NCI-H774 (cell line): ENCODE measurements at places on chromosomes 5 and 9.

- no peak for DNase-seq
Measured at GRCh38 chr5:73820326-73820725, 194.3 kb downstream of the ARHGEF28 start.

- no peak for DNase-seq
Measured at GRCh38 chr9:70557661-70558369, 143.4 kb upstream of the KLF9 start.

DNA sequence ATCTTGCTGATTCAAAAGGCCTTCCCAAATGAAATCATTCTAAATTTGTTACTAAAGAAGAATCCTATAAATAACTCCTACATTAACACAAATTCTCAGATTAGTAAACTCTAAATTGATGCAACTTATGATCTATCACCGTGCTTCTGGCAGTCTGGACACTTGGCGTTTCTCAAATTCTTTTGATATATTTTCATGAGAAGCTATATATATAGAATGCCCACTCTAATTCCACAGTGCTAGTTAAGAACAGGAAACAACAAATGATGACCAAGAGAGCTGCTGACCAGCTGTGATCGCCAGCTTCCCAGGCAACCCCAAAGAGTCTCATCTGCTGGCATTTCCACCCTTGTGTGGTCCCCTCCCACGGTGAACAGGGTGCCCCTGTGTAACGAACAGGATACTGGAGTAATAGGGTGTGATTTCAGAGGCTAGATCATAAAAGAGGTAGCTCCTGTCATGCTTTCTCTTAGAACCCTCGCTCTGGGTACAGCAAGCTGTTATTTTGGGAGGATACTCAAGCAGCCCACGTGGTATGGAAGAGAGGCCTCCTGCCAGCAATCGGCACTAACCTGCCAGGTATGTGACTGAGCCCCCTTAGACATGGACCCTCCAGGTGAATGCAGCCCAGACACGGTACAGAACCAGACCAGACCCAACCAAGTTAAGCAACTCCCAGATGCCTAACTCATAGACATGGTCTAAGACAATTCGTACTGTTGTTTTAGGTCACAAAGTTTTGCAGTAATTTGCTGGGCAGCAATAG is 64.7 kb downstream of the CDC14B start:
- DNase-seq = no peak

GRCh38 chr9:134682026-134682425 is 40.4 kb downstream of the COL5A1 start:
- DNase-seq = no peak

- no peak for DNase-seq
Measured at GRCh38 chr9:32647671-32648070, 12.2 kb upstream of the TAF1L start.

GRCh38 chr5:131932235-131932634 is 13.2 kb downstream of the MEIKIN start:
- DNase-seq = no peak

GRCh38 chr5:10892147-10892910 is 131.3 kb upstream of the DAP start:
- no peak for DNase-seq

- no peak for DNase-seq
Measured at GRCh38 chr5:32975656-32976375, 264.7 kb downstream of the NPR3 start.

DNA sequence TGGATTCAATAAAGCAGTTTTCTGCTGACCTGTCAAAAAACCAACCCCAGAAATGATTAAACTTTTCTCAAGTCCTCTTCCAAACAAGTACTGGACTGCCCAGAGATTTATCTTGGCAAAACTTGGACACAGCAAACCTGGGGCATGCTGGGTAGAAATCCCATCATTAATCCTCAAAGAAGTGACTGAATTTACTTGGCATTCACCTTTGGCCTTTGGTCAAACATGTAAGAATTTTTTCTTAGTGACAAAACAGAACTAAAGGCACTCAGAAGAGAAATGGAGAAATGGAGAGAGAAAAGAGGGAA is 248.6 kb upstream of the NREP start:
- DNase-seq = no peak

GRCh38 chr9:92295240-92295790 is 1.8 kb upstream of the IARS1 start:
- DNase-seq = no peak

- DNase-seq = no peak
Measured at GRCh38 chr9:131620764-131621520, 75.6 kb downstream of the PRRT1B start.

GRCh38 chr9:129125478-129125877 is 14.3 kb downstream of the PTPA start:
- DNase-seq = no peak

DNA sequence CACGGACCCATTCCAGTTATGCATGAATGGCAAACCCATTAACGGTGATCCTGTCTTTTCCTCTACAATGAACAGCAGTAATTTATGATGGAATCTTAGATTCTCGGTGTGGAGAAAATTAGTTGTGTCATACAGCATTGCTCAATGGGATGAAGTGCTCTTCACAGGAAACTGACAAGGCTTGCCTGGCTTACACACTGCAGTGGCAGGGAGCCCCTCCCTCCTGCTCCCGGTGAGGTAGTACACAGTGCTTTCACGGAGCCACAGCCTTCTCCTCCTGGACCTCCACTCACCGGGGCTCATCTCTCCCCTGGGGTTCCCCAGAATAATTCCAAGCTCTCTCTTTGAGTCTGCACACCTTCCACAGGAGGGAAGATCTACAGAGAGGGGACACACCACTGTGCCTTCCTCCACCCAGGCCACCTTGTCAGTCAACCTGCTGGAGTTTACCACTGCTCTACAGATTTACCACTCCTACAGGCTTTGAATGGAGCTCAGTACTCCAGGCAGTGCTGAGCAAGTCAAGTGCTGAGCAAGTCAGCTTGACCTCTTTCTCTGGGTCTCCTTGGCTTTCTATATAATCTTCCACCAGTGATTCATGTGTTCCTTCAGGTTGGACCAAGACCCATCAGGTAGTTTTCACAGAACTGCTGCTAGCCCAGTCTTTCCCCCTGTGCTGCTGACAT is 59.1 kb upstream of the TBC1D2 start:
- no peak for DNase-seq

- DNase-seq = no peak
Measured at GRCh38 chr5:145978708-145979107, 42.3 kb downstream of the SH3RF2 start.

DNA sequence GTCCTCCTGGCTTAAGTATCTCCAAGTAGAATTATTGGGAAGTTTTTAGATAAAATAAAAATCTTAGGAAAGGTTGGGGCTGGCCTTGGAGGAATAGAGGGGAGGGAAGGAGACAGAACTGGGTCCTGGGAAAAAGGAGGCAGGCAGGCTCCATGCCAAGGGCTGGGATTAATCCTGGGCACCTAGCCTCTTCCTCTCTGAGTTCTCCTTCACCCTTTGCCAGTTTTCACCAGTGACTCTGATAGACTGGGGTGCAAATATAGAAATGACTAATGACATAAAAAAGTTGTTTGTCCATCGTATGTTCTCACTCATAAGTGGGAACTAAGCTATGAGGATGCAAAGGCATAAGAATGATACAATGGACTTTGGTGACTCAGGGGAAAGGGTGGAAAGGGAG is 81.9 kb downstream of the RMI1 start:
- no peak for DNase-seq

DNA sequence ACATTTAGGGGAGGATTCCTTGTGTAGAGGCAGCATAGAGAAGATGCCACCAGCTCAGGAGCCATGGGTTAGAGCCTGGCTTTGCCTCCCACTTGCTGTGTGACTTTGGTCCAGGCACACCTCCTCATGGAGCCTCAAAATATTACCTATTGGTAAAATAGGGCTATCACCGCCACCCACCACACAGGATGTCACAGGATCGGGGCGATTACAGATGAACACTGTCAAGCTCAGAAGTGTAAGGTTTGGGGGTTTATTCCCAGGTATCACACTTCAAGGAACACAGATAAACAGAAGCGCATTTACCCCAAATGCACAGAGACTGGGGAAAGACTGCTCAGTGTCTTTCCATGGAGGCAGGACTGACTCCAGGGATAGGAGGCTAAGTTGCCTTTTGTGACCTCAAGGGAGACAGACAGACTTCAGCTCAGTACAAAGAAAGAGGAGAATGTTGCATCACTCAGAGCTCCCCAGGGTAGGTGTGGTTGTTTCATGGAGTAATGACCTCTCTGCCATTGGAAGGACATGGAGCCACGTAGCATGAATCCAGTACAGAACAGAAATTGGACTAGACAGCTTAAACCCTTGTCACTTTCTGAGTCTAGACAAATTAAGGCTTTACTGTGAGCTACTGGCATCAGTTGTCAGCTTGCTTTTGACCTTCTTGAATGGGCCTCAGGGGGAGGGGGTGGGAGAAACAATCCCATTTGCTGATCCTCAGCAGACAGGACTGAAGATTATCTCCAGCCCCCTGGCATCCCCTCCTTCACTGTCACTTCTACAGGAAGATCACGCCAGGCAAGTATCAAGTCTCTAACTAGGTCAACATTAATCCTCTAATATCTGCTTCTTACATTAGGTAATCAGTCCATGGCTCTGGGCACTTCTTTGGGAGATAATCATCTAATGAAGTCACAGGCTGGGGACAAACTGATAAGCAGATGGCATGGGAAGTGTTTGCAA is 6.5 kb downstream of the TRAF1 start:
- DNase-seq = no peak

- DNase-seq = no peak
Measured at GRCh38 chr5:107444300-107444699, 226.4 kb downstream of the EFNA5 start.

GRCh38 chr5:37717613-37718431 is 122.0 kb downstream of the GDNF start:
- peak; percentile 83 for DNase-seq

GRCh38 chr5:101364469-101364868 is 461.4 kb upstream of the ST8SIA4 start:
- no peak for DNase-seq

DNA sequence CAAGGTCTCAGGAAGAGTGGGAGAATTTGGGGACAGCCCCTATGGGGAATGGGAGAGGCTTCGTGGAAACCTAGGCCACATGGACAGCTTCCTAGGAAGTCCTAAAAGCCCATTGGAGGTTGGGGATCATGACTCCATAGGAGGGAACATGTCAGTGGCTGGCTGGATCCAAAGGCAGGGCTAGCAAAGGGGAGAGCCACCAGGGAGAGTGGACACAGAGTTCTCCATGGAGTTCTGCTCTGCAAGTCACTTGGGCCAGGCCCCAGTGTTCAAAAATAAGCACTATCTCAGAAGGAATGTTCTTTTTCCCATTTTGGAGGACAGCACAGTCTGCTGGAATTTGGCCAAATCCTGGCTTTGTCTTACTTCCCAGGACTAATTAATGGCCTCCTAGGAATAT is 140.6 kb upstream of the RAD23B start:
- DNase-seq = no peak

GRCh38 chr5:111552896-111553295 is 40.6 kb upstream of the STARD4 start:
- no peak for DNase-seq

GRCh38 chr9:129113645-129114304 is 2.6 kb downstream of the PTPA start:
- DNase-seq = no peak

DNA sequence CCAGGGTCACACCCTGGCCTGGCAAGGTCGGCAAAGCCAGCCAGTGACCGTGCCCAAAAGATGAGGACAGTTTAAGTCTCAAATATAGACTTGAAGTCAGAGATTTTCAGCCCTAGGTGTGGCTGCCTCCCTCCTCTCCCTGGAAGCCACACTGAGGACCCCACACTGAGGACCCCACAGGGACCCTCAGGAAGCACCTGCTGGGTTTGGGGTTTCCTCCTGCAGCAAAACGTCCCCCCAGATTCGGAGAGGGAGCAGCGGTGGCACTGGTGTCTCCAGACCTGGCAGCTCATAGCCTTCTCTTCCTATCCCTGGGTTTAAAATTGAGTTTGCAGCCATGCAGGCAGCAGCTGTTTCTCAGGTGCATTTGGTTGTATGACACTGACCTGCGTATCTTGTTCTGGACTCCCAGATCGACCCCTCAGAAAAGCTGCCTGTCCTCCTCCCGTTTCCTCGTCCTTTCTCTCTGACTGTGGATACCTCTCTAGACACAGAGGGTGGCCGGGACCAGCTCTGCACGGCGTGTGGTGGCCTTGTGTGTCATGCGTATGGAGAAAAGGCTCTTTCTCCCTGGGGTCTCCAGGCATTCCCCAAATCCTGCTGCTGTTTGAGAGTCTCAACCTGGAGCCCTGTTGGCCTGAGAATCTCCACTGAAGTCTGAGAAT is 36.6 kb downstream of the MRPL36 start:
- DNase-seq = no peak

DNA sequence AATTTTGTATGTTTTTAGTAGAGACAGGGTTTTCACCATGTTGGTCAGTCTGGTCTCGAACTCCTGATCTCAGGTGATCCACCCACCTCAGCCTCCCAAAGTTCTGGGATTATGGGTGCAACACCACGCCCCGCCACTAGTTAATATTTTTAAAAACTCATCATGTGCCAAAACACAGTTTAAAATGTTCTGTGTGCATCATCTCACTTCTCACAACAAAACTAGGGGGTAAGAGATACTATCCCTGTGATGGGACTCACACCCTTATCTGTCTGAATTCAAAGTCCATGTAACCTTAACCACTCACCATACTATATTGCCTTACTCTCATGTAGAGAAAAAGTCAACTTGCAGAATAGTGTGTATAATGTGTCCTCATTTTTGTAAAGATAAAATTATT is 2.6 kb downstream of the PKD2L2 start:
- DNase-seq = no peak

GRCh38 chr5:112063856-112064255 is 306.9 kb upstream of the NREP start:
- no peak for DNase-seq

DNA sequence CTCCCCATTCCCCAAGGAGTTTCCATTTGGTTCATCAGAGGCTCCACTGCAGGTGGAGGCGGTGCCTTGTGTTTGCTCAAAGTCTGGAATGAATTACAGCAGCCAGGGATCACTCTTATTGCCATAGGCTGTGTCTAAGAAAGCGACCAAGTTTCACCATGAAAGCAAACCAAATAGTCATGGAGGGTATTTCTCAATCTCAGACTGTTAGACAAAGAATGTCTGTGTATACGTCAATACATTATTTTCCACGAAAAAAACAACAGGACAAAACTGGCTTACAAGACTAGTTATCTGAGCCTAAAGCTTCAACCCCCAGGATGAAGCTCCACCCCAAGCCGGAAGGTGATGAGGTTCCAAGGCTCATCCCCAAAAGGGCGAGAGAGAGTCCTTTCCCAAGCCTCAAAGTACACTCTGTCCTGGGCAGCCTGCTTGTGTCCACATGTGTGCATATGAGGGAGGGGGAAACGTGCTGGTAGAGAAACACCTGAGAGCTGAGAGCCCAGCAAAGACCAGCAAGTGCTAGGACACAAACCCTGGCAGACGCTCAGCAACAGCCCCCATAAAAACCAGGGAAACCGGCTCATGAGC is 4.3 kb downstream of the B4GALT1 start:
- DNase-seq = no peak

- DNase-seq = no peak
Measured at GRCh38 chr5:616484-617039, 4.4 kb downstream of the CEP72 start.
